ENCODE measurements at places on chromosomes 11 and 22. TPM values are rescaled to one million over a fixed set of nuclear protein-coding genes. Genes with fewer than 3 reads are reported as not detected.

Gene SMIM35
- total RNA-seq = 0.21 TPM

Gene ZBTB3
- 5.7 TPM for total RNA-seq

Gene LMNTD2
- 2.1 TPM for total RNA-seq

Gene SLC22A9
- total RNA-seq = not detected

Gene MUC2
- not detected for total RNA-seq

Gene TRIM21
- total RNA-seq = 22.0 TPM

Gene ESAM
- total RNA-seq = 9.4 TPM

Gene ARFIP2
- 33.3 TPM for total RNA-seq

Gene MRGPRX3
- total RNA-seq = not detected

Gene MIOX
- total RNA-seq = not detected

Gene KCNJ1
- total RNA-seq = 0.10 TPM

Gene SLC43A1
- 4.6 TPM for total RNA-seq

Gene RNASEH2C
- total RNA-seq = 26.4 TPM

Gene GAB4
- total RNA-seq = 0.21 TPM

Gene MS4A12
- total RNA-seq = not detected

Gene TNNT3
- total RNA-seq = 5.1 TPM

Gene KDM4E
- not detected for total RNA-seq

Gene ZPR1
- 49.2 TPM for total RNA-seq

Gene TRIM29
- not detected for total RNA-seq

Gene CRKL
- 51.9 TPM for total RNA-seq

Gene TRIM6
- total RNA-seq = 0.42 TPM

Gene BTBD10
- total RNA-seq = 40.8 TPM

Gene OR9G1
- not detected for total RNA-seq

Gene OR6A2
- not detected for total RNA-seq

Gene C22orf15
- 0.31 TPM for total RNA-seq

Gene OR52H1
- total RNA-seq = 0.63 TPM

Gene CBLIF
- not detected for total RNA-seq

Gene CELSR1
- 1.6 TPM for total RNA-seq

Gene OR52N4
- 1.0 TPM for total RNA-seq

Gene ZP1
- total RNA-seq = not detected

Gene NAALAD2
- total RNA-seq = not detected
